RWPE1 (cell line): ENCODE measurements at places on chromosomes 6 and 20.

DNA sequence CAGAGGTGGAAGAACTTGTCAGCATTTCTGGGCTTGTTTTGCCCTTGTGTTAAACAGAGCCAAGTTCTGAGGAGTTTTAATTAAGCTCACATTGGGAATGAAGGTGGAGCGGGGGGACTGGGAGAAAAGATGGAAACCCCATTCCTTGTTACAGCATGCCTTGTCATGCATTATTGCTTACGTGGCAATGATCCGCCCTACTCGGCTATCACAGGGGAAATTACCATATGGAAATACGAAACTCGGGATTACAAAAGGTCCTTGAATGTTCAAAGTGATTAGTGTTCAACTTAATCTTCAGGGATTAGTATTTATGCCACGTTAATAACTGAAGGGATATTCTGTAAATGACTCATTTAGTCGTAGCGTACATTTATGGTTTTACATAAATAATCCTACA, 86.4 kb downstream of the MAP3K7 start:
- no peak for DNase-seq

- no peak for DNase-seq
These were observed 32.4 kb upstream of the TGM6 start for GRCh38 chr20:2348336-2348735.

DNA sequence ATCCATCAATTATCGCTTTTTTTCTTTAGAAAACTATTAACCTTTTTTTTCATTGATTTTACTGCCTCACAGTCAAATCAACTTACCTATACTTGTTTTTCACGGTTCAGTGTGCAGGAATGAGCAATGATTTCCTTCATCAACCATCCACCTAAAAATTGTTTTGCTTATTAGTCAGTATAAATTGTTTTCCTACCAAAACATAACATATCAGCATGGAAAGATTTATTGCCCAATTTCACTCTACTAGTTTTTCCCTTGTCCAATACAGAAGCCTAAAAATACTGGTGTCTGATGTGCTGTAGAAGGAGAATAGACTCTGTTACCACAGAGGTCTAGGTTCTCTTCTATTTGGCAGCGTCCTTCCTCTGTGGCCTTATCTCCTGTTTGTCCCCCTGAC, 558.2 kb upstream of the CITED2 start:
- no peak for DNase-seq

DNA sequence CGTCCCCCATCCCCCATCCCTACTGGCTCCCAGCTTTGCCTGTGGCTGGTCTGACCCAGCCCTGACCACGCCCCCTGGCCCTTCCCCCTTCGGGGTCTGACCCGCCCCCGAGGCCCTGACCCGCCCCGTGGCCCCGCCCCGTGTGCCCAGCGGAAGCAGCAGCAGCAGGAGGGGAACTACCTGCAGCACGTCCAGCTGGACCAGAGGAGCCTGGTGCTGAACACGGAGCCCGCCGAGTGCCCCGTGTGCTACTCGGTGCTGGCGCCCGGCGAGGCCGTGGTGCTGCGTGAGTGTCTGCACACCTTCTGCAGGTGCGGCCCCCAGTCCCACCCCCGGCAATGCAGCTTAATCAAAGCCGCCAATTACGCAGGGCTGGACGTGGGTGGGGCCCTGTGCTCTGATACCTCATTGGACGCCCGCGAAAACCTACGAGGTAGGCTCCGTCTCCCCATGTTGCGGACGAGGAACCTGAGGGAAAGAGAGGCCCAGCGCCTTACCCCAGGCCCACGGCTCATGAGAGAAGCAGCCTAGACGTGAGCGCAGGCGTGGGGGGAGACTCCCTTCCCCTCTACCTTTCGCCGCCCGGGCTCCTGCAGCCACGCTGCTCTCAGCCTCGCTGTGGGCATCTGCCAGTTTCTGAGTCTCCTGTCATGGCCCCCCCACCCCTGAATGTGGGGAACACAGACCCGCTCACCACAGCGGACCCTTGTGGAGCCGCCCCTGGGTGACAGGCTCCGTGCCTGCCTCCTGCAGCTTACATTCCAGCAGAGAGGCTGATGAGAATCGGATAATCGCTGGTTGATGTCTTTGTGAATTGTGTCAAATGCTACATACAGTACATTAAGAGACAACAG, 12.8 kb downstream of the RBCK1 start:
- peak; percentile 78 for DNase-seq

GRCh38 chr20:58900397-58900796, 47.9 kb downstream of the GNAS start:
- no peak for DNase-seq

DNA sequence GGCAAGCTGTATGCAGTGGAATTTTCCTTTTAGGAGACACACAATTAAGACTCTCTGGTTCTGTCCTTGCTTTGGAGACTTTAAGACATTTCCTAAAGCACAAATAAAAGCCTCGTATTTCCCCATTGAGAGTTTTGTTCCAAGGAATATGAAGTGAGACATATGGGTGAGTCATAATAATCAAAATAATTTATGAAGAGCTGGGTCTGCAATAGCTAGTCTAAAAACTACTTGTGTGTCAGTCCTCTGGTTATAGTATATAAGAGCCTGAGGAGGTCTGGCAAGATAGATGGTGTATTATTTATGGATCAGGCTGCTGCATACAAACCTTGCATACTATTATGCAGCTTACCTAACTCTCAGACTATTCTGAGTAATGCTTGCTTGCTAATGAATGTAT, 142.6 kb downstream of the ADGRG6 start:
- no peak for DNase-seq

DNA sequence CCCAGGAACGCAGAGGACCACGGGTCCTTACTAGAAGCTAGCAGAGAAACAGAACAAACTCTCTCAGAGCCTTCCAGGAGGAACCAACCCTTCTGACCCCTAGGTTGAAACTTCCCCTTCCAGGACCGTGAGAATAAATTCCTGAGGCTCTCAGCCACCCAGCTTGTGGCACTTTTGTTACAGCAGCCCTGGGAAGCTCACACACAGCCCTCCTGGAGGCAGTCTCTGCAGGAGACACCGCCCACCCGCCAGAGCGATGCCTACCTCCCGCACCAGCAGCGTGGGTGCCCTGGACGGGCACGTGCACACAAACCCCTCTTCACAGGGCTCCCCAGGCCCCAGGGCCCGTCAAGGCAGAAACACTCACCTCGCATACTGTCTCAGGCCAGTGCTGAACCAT, 4.2 kb downstream of the RNASET2 start:
- no peak for DNase-seq

DNA sequence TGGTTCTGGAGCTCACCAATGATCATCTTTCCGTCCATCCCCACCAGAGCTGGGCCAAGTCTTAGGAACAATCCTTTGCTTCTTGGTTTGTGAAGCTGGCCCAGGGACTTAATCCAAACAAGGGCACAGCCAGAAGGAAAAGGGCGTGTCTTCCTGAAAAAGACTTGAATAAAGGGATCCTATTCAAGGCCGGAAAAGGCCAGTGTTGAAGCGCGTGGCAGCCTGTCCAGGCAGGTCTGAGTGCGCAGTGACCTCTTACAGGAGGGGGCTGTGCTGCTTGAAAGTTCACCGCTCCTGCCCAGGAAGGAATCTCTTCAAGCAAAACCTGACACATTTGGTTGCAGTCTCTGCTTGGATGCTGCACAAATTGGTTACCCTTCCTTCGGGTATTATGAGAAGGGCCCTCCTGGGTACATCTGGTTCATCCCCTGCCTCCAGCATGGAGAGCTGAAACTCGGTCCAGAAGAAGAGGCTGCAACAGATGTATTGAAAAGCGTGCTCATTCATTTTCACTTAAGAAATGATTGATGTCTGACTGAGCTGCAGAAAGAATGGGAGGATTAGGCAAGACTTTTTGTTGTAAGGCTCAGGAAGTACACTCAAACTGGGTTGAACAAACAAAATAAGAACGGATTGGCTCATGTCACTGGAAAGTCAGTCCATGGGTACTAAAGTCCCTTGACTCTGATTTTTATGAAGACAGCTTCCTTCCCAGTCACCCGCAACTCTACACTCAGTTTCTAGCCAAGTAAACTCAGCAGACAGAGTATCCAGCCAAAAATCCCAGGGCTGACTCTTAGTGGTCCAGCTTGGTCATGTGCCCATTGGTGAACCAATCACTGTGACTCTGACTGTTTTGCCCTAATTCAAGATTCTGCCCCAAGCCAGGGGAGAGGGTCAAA, 136.3 kb downstream of the TFAP2C start:
- DNase-seq: peak; percentile 86

DNA sequence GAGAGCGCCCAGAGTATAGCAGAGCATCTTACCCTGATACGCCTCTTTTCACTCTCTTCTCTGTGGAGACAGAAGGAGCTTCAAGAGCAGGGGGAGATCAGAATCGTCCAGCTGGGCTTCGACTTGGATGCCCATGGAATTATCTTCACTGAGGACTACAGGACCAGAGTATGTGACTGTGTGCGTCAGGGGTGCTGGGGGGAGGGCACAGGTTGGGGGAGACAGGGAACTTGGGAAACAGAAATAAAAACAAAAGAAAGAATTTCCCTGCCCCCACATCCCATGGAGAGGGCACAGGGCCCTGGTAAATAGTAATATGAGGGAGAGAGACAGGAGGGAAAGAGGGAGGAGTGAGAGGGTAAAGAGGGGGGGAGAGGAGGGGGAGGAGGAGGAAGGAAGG, 3.0 kb upstream of the C4A start:
- no peak for DNase-seq

GRCh38 chr20:34420975-34421374, 57.9 kb downstream of the ITCH start:
- no peak for DNase-seq

DNA sequence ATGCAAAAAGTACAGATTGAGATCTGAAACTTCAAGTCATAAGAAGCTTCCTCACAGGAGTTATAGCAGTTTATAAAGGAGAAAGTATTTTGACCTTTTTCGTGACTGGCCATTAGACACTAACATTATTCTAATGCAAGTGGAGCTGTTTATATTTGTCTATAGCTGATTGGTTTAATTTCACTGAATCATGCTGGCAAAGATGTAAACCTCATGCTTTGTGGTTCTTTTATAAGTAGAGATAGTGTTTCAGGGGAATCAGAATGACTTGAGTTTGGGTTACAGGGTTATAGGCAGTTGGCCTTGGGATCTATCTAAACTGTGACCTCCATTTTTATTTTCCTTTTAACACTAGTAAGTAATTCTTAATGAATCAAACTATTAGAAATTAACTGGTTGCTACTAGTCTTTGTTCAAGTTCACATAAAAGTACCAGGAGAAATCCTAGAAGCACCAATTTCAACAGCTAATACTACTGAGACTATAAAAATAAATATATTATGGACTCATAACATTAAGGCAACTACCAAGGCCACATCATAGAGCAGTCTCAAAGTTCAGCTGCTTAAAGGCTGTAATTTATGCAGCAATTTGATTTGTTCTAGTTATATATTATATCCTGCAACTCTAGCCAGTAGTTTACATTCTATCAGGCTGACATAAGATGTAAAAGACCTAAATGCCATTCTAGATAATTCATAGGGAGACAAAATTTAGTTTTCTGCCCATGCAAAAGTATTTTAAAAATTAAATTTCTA, 94.0 kb downstream of the RNGTT start:
- no peak for DNase-seq

DNA sequence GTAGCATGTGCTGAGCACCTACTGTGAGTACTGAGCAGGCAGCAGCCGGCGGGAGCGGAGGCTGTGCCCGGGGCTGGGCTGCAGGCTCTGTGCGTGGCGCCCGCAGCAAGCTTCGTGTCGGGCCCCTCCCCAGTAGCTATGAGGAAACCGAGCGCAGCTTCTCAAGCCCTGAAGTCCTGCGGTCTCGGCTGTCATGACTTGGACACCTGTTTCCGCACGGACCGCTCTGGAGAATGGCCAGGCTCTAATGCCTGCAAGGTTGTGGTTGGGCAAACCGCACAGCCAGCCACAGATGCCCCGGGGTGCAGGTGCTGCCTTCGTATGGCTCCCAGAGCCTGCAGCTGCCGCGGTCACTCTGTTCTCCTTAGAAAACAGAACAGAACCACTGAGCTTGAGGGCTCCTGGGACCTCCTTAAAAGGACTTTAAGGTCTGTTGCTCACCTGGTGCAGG, 33.7 kb downstream of the PYGB start:
- no peak for DNase-seq

GRCh38 chr6:2737885-2738284, 12.8 kb downstream of the MYLK4 start:
- DNase-seq: no peak

GRCh38 chr6:122128445-122128844, 271.0 kb upstream of the HSF2 start:
- no peak for DNase-seq

GRCh38 chr6:85416766-85417165, 33.1 kb upstream of the NT5E start:
- no peak for DNase-seq

DNA sequence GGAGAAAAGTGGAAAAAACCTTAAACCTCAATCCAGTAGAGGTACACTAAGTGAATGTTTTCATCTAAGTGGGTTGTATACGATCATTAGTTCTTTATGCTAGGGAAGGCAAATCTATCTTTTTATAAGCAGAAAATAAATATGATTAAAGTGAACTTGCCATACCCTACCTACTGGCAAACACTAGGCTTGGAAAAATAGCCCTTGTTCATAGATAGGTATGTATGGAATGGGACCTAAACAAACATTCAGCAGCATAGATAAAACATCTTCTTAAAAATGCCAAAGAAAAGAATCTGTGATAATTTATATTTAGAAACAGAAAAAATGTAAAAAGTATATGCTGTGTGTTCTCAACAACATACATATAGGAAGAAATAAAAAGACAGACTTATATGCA, 18.8 kb downstream of the REV3L start:
- no peak for DNase-seq

GRCh38 chr20:51554538-51555165, 12.1 kb upstream of the NFATC2 start:
- DNase-seq: peak; percentile 67

DNA sequence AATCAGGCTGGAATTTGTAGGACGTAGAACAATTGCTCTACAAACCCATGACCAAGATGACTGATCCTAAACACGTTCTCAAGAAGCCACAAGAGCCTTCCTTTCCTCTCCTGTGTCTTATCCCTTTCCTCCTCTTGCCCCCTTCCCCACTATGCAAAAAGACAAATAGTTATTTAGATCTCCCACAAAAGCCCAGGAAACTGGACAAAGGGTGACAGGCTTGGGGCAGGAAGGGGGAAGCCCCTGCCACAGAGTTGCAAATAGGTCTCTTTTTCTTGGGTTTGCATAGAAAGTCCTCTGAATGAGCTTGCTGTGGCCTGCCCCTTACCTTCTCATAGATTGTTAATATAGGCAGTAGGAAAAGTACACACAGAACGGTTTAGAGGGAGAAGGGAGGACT, 377.1 kb upstream of the BTBD3 start:
- DNase-seq: no peak

DNA sequence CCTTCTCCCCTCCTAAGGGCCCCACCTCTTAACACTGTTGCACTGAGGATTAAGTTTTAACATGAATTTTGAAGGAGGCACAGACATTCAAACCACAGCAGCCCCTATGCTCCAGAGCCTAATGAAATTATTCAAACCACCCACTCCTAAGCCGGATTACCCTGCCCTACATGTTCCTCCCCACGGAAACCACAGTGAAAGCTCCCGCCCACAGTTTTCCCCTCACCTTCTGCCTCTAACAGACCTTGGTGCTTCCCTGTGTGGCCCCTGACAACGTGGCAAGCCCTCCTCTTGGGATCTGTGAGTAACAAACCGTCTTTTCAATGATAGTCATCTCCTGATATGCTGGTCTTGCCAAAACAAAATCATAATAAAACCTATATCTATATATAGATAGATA, 74.8 kb downstream of the RIN2 start:
- DNase-seq: no peak
